ENCODE measurements at places on chromosomes 6 and 20.

- H3K4me1 ChIP-seq: no peaks in the 10 kb centered on the region
- H3K36me3 ChIP-seq: no peaks in the 10 kb centered on the region
- no peak for DNase-seq
- H3K27ac ChIP-seq: no peak overlapping the region
These were observed 63.0 kb downstream of the SH3BGRL2 start for GRCh38 chr6:79694156-79694555.

DNA sequence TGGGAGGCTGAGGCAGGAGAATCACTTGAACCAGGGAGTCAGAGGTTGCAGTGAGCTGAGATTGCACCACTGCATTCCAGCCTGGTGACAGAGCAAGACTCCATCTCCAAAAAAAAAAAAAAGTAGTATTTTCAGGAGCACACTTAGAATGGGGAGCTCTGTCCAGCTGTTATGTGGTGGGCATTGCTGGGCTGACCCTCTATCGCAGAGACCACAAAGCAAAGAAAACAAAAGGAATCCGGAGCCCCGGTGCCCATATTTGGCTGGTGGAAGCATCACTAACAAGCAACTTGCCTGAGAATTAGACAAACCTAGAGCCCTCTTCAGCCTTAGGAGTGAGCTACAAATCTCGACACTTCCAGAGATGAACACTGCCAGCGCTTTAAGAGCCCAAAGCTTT, 137.3 kb upstream of the GPR6 start:
- H3K4me3 ChIP-seq: no peak overlapping the region
- no peaks in the 10 kb centered on the region for H3K27me3 ChIP-seq
- DNase-seq: no peak
- H3K4me1 ChIP-seq: no peaks in the 10 kb centered on the region
- no peak overlapping the region for H3K27ac ChIP-seq

DNA sequence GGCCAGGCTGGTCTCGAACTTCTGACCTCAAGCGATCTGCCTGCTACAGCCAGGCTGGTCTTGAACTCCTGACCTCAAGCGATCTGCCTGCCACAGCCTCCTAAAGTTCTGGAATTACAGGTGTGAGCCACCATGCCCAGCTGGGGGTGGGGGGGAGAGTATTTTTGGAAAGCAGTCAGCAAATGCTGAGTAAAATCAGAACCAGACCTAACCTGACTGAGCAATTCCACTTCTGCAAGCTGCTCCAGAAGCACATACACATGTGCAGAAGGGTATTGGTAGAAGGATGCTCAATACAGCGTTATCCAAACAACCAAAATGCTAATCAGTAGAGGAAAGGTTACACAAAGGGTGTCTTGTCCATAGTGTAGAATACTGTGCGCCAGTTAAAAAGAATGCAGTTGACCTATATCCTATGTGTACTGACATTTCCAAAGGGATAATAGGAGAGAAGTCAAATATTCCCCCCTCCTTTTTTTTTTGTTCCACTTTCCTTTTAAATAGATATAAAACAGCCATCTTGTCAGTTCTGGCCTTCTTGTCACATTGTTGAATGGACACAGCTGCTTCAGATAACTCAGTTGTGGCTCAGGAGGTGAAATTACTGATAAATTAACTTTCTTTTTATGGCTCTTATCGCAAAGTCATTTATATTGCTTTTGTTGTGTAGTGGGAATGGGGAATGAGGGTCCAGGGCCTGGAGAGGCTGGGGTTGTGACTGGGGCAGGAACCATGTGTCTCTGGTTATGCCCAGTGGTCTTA, 74.6 kb downstream of the DTD1 start:
- no peaks in the 10 kb centered on the region for H3K36me3 ChIP-seq
- DNase-seq: no peak
- H3K27me3 ChIP-seq: no peaks in the 10 kb centered on the region

- H3K36me3 ChIP-seq: peaks cover 40% of the 10 kb centered on the region
- no peak overlapping the region for H3K4me3 ChIP-seq
- peaks cover 5% of the 10 kb centered on the region for H3K4me1 ChIP-seq
- no peak for DNase-seq
- H3K27ac ChIP-seq: no peak overlapping the region
These were observed 23.1 kb downstream of the TRIM27 start for GRCh38 chr6:28900577-28901256.

GRCh38 chr20:61435184-61435822, 183.2 kb downstream of the CDH4 start:
- H3K27ac ChIP-seq: no peak overlapping the region
- DNase-seq: peak; percentile 52
- H3K4me1 ChIP-seq: no peaks in the 10 kb centered on the region
- no peaks in the 10 kb centered on the region for H3K27me3 ChIP-seq
- H3K4me3 ChIP-seq: no peak overlapping the region
- no peaks in the 10 kb centered on the region for H3K36me3 ChIP-seq

DNA sequence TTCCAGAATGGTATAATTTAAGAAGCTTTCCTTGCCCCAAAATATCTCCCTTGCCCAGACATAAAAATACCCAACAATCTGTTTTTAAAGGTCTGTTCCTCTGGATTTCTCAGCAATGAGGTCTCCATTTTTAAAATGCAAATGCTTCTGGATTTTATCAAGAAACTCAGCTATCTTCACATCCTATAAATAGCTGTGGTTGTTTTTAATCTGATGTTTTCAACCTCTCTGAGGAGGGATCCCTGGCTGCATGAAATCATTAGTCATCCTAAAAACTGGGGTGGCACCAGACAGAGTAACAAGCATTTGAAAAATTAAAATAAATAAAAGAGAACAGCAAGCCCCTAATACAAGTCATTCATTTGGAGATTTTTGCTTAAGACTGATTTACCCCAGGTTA, 168.5 kb upstream of the ID4 start:
- peak overlapping the region; percentile 71 for H3K27ac ChIP-seq
- no peaks in the 10 kb centered on the region for H3K36me3 ChIP-seq
- no peaks in the 10 kb centered on the region for H3K4me1 ChIP-seq
- no peak overlapping the region for H3K4me3 ChIP-seq
- no peaks in the 10 kb centered on the region for H3K27me3 ChIP-seq

DNA sequence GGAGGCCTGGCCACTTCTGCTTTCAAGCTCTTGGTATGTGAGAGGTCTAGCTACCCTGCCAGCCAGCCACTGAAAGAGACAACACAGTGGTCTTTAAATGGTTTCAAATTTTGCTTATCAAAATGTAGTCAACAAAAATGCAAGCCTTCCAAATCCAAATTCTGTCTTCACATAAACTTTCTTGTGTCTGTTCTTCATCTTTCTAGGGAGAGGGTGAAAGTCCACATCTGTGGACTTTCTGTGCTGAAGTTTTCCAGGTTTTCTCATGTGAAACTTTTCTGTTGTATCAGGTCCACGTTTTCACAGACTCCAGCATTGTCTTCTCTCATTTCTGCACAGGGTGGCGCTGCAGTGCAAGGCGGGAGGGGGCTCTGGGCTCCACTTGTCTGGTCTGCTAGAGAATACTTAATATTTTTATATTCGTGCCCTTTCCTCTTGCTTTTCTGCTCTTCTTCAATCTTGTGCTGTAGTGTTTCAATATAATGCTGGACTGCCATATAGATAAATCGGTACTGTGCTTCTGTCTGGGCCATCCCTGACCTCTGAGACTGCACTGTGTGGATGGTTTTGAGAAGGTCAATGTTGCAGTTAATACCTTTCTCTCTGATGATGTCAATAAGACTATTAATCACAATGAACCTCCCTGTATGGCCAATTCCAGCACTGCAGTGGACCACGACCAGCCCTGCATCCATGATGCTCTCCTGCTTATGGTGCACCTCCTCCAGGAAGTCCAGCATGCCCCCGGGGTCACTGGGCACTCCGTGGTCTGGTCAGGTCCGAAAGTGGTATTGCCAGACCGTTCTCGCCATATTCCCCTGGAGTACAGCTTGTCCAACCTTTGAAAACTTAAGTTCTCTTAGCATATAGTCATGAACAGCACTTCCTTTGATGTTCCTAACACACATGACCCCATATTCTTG, 161.6 kb upstream of the TNFAIP3 start:
- no peaks in the 10 kb centered on the region for H3K27me3 ChIP-seq
- H3K36me3 ChIP-seq: no peaks in the 10 kb centered on the region
- H3K4me1 ChIP-seq: no peaks in the 10 kb centered on the region
- peak; percentile 54 for DNase-seq
- H3K27ac ChIP-seq: no peak overlapping the region

DNA sequence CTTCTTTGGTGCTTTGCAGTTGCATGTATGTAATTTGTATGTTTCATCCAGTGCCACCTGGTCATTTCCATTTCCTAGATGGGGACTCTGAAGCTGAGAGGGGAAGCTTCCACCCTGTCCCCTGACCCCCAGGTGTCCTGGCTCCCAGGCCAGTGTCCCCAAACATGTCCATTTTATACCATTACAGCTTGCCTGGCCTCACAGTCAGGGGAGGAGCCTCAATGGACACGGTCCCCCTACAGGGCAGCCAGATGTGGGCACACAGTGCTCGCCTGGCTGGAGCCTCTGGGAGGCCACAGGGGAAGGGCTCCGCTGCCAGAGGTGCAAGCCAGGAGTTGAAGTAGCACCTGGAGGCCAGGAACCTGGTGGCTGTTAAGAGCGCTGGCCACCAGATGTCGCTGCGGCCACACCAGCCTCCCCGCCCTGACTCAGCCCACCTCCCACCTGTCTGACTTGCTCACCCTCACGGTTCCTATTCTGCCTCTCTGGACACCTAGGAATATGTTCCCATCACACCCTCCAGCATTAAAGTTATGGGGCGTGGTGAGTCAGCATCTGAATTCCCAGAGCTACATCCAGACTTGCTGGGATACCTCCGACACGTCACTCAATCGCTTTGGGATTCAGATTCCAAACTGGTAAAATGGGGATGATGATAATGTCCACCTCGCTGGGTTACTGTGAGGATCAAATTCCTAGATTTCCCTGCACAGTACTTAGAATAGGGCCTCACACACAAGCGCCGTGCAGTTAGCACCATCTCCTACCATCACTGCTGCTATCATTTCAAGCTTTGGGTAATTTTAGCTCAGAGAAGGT, 107.4 kb downstream of the SULF2 start:
- DNase-seq: no peak
- no peak overlapping the region for H3K27ac ChIP-seq
- no peak overlapping the region for H3K4me3 ChIP-seq
- H3K36me3 ChIP-seq: peaks cover 36% of the 10 kb centered on the region
- H3K4me1 ChIP-seq: no peaks in the 10 kb centered on the region

DNA sequence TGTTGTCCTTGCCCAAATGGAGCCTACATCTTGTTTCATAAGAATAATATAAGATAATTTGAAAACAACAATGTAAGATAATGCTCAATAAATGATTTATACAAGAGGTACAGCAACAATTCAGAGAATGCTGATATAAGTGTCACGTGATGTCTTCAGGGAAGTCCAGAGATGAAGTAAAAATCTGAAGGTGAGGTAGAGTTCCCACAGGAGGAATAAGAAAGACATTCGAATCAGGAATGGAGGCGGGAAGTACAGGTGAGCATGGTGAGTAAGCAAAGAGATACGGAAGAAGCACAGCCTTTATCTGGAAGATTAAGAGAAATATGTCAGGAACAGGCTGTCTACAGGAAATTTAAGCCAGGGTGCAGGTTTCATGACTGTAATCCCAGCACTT, 165.9 kb upstream of the MARCKS start:
- no peak for DNase-seq
- no peaks in the 10 kb centered on the region for H3K27me3 ChIP-seq
- no peaks in the 10 kb centered on the region for H3K4me1 ChIP-seq
- no peaks in the 10 kb centered on the region for H3K36me3 ChIP-seq

GRCh38 chr6:124961777-124962638, at the start of gene RNF217:
Gene RNF217, plus strand, starts transcription at chr6:124962437. Its CDS starts 108 bp downstream, at chr6:124962545.
- H3K27me3 ChIP-seq: no peaks in the 10 kb centered on the region
- H3K36me3 ChIP-seq: no peaks in the 10 kb centered on the region
- H3K4me3 ChIP-seq: peak within 1 kb of the TSS; percentile 94
- DNase-seq: peak; percentile 89
- H3K4me1 ChIP-seq: no peaks in the 10 kb centered on the region
- H3K27ac ChIP-seq: peak within 1 kb of the TSS; percentile 99

- no peak for DNase-seq
- H3K36me3 ChIP-seq: no peaks in the 10 kb centered on the region
- peaks cover 3% of the 10 kb centered on the region for H3K27me3 ChIP-seq
- H3K27ac ChIP-seq: no peak overlapping the region
These were observed 292.7 kb downstream of the TAF4 start for GRCh38 chr20:61772828-61773631.

GRCh38 chr6:4179960-4180651, 44.7 kb upstream of the ECI2 start:
- DNase-seq: no peak
- no peaks in the 10 kb centered on the region for H3K27me3 ChIP-seq
- no peak overlapping the region for H3K4me3 ChIP-seq

GRCh38 chr6:143505537-143505936, 6.0 kb downstream of the FUCA2 start:
- H3K27me3 ChIP-seq: no peaks in the 10 kb centered on the region
- peaks cover 10% of the 10 kb centered on the region for H3K36me3 ChIP-seq
- DNase-seq: no peak
- no peak overlapping the region for H3K4me3 ChIP-seq
- no peak overlapping the region for H3K27ac ChIP-seq

GRCh38 chr20:41645372-41645771, 27.2 kb upstream of the CHD6 start:
- H3K36me3 ChIP-seq: no peaks in the 10 kb centered on the region
- H3K27me3 ChIP-seq: no peaks in the 10 kb centered on the region
- H3K4me1 ChIP-seq: no peaks in the 10 kb centered on the region
- no peak overlapping the region for H3K4me3 ChIP-seq

DNA sequence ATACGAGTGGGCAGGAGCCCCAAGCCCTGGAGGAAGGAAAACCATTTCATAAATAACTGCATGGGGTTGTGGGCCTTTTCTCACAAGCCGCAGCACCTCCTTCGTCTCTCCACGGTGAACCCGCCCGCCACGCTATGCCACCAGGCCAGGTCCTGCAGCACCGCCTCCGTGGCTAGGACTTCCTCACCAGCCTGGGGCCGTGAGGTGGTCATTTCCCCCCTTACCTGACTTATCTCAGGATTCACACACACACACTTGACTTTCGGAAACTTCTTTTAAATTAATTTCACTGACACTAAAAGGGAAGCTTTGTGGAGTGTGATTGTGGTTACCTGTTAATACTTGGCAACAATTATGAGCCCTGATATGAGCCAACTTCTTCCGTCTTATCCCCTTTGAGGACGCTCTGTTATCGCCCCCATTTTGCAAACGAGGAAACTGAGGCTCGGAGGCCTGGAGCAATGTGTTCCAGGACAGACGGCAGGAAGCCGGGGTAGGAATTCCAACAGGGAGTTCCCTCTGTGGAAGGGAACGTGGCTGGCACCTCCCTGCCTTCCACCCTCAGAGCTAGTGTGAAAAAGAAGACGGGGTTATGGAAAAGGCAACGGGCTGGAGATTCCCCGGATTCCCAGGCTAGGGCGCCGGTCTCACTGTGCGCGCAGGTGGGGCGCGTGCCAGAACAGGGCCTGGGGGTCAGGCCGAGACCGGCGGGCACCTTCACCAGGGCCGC, 817 bp upstream of the SLCO4A1 start:
- peak overlapping the region; percentile 50 for H3K4me3 ChIP-seq
- no peaks in the 10 kb centered on the region for H3K36me3 ChIP-seq
- H3K27ac ChIP-seq: no peak overlapping the region
- H3K27me3 ChIP-seq: no peaks in the 10 kb centered on the region
- peaks cover 25% of the 10 kb centered on the region for H3K4me1 ChIP-seq

DNA sequence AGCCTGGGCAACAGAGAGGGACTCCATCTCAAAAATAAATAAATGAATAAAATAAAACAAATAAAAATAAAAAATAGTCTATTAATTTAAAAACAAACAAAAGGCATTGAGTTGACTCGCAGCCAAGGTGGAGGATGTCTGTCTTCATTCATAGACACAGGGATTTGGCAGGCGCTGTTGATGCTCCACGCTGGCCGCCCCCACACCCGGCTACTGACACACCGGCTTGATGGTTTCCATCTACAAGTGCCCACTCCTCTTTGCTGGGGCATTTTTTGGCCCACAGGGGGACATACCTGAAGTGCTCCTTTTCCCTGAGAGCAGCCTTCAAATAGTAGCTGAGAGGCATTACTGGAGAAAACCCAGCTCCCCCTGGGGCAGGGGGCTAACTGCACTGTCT, 178.3 kb upstream of the RALGAPA2 start:
- H3K36me3 ChIP-seq: no peaks in the 10 kb centered on the region
- H3K4me3 ChIP-seq: no peak overlapping the region
- DNase-seq: no peak
- no peaks in the 10 kb centered on the region for H3K4me1 ChIP-seq
